ENCODE measurements at places on chromosomes 5 and 9. TPM values are rescaled to one million over a fixed set of nuclear protein-coding genes. Genes with fewer than 3 reads are reported as not detected.

DNA sequence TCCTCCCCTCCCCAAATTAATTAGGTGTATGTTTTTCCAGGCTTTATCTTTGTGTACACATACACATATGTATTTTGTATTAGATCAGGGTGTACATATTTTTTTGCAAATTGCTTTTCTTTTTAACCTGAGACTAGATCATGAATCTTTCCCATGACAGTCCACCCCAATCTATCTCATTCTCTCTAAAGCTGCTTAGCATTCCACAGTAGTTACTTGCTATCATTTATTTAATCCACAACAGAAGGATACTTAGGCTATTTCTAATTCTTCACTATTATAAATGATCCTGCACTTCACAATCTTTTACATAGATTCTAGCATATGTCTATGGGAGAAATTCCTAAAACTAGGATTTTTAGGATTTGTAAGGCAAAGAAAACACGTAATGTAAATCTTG, 43.9 kb downstream of the SH3RF2 start:
- no peak for DNase-seq

- DNase-seq: no peak
These were observed 20.3 kb upstream of the TAF11L2 start for GRCh38 chr5:17477573-17478265.

DNA sequence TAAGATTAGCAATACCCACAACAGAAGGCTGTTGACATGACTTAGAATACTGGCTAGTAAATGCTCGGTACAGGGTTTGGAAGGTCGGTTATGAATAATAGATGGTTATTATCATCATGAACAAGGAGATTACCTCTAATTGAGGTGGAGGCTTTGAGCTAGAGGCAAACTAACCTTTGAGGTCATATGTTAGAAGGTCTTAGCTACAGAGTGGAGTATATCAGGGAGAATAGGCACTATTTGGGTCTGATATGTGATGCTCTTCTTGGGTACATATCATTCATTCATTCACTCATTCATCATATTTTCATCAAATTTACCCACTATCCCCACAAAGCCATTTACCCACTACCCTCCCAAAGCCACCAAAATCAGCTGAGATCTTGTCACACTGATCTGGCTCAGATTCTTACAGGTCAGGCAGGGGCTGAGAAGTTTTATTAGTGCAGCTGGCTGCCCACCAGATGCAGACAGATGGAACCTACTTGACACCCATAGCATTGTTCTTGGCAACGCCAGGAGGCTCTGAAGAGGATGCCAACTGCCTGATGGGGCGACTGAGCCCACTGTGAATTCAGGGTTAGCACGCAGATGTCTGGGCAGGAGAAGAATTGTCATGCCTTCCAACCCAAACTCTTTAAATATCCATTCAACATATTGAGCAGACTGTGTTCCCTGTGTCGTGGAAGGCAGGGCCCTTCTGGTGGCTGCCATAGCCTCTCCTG, 90.2 kb upstream of the SH3PXD2B start:
- DNase-seq: no peak

DNA sequence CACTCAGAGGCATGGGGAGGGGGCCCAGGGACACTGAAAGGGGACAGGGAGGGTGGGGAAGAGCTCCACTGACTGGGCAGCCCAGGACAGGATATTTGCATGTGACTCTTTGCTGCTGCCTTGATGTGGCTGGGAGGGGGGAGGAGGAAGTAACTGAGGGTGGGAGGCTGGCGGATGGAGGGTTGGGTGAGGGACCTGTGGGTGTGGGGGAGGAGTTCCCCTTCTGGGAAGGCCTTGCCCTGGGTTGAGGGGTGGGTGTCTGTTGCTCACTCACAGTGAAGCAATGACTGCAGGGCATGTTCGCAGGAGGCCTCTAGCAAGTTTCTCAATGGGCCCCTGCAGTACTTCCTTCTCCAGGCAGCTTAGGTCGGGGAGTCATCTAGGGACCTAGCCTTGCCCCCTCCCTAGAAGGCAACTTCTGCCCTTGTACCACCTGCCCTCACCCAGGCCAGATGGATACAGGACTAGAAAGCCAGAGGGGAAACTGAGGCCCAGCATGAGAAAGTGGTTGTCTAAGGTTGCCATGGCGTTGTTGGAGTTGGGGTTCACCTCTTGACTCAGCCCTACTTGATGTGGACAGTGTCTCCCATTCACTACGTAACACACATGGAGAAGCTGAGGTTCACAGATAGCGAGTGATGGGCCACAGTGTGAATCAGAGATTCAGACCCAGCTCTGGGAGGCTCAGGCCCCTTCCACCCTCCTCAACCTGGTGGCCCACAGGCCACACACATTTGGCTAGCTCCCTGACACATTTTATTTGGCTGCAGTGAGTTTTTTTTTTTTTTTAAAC, 3.0 kb downstream of the GRK6 start:
- no peak for DNase-seq

DNA sequence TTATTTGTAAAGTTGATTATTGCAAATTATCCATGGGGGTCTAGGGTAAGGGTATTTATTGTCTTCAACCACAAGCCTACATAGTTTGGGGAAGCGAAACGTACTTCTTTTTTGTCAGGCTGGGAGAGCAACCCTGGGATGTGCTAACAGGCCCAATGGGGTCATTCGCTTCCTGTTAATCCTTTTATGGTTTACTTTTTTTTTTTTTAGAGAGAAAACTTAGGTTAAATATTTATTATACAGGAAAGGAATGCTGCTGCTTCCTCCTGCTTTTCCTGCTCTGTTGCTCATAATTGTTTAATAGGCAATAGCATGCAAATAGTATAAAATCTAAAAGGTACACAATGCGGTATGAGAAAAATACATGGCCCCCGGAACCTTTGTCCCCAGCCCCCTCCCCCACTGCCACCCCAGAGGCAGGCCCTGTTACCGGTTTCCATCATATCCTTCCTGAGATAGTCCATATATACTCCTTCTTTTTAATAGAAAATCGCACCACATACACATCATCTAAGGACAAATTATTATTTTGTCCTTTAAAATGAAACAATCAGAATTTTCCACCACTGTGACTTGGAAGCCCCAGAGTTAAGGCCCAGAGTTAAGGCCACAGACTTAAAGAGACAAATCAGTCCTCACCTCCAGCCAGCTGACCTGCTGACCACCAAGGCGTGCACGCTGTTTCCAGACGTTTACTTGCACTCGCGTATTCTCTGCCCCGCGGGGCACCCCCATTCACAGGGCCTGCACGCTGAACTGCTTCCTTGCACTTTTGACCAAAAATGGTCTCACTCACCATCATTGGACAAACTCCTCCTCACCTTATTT, 83.9 kb downstream of the NDFIP1 start:
- no peak for DNase-seq

DNA sequence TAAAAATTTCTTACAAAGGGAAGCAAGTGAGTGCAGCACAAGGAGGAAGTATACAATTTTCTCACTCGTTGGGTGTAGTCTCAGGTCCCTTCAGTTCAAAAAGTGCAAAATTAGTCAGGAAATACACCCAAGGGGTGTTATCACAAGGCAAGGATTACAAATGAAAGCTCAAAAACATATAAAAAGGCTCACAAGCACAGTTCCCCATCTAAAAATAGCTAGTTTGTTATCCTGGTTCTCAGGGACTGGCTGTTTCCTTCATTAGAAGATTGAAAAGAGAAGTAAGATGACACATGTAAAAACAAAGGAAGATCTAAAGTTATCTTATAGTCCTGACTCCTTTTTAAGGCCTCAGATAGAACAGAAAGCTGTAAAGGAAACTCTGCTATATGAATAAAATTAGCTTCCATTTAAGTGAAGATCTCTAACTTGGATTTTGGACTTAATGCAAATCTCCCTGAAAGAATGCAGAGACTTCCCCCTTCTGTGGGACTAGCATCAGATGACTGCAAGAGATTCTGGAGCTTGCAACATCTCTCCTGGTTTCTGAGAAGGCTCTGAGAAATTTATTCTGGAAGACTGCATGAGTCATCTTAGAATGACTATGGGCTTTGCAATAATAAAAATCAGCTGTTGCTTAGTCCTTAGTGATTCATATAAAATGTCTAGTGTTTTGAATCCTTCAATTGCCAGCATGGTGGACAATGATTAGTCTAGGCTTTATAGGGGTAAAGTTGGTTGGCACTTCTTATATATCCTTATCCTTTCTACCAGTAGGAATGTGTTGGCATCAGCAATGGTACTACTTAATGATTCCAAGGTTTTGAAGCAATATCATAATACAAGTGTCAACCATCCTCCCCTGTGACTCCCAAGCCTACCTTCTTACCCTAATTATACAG, 25.4 kb downstream of the DAB2 start:
- peak; percentile 97 for DNase-seq

DNA sequence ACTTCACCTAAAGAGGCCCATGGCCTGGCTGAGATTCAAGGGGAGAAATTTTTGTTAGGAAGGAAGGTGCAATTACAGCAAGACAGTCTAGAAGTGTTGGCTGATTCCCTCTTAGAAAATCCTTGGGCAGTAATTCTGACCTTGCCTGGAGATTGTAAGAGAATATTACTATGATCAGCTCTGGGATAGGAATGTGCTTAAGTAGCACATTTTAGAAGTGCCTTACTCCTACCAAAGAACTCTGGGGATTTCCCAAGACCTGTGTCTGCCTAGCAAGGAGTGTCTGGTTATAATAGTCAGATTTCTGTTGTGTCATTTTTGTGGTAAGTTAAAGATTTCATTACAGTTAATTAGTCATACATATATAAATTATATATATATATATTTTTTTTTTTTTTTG, 52.3 kb downstream of the NLN start:
- no peak for DNase-seq

Gene SUSD3
- total RNA-seq: not detected

Gene ITK
- total RNA-seq: not detected

DNA sequence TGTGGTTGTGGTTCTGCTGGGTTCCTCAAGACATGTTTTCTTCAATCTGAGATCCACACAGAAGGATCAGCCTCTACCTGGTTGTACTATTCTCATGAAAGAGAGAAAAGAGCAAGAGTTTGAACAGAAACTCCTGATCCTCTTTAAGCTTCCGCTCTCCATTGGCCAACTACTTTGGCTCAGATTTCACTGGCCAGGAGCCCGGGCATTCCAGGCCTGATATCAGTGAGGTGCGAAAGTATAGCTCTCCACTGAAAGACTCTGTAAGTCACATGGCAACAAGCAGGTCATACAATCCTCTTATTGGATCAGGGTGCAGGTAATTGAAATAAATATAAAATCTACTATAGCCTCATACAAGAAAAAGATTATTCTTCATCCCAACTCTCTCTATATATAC, 920.5 kb downstream of the TLE4 start:
- DNase-seq: peak; percentile 4

Gene SRD5A1
- 20.2 TPM for total RNA-seq

DNA sequence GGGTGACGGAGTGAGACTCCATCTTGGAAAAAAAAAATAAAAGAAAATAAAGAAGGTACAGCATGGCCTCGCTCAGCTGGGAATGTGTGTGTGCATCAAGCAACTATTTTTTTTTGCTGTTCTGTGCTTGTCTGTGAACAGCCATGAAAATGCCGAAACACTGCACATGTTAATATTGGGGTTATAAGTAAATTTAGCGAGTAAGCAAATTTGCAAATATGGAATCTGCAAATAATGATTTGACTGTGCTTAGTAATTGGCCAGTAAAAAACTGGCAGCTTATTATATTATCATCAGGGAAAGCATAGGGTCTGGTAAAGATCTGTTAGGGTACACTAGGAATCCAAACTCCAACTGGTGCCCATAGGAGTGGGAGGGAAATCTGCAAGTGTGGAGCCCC, 278.1 kb upstream of the KLF4 start:
- no peak for DNase-seq

- DNase-seq: no peak
These were observed 270.5 kb upstream of the SLC30A5 start for GRCh38 chr5:68823301-68823700.

Gene STPG3
- total RNA-seq: not detected

Gene MCTP1
- 13.9 TPM for total RNA-seq

- no peak for DNase-seq
These were observed 65.4 kb upstream of the WWC1 start for GRCh38 chr5:168226012-168226411.

Gene LIFR
- 4.0 TPM for total RNA-seq

DNA sequence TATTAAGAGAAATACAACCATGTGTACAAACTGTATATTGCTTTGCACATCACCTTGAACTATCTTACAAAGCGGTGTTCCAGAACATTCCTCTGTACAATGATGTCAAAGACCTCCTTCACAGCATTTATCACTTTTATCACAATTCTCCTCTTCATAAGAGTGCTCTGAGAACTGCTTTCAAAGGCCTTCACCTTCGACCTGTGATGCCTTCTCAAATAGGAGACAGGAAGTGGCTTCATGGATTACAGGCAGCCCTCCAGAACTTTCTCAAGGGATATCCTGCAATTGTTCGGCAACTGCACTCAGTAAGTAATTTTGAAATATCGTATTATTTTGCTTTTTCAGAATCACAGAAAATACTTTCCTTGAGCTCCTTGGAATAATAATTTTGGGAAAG, 68.0 kb upstream of the IL7R start:
- DNase-seq: no peak

Gene CPLANE1
- 4.8 TPM for total RNA-seq

Gene NPDC1
- 31.5 TPM for total RNA-seq

- no peak for DNase-seq
These were observed 343.4 kb downstream of the CDK5RAP2 start for GRCh38 chr9:120236596-120236995.

Gene SPINK4
- not detected for total RNA-seq

Gene C7
- not detected for total RNA-seq

Gene ALDH1A1
- 0.17 TPM for total RNA-seq

- DNase-seq: peak; percentile 38
These were observed 1019.0 kb downstream of the TAF11L14 start for GRCh38 chr5:18653216-18653752.

Gene OSMR
- total RNA-seq: 21.9 TPM

Gene PGM5
- total RNA-seq: 0.63 TPM

GRCh38 chr5:77955577-77955976, 179.4 kb upstream of the TBCA start:
- DNase-seq: no peak

- DNase-seq: no peak
These were observed 216.1 kb upstream of the RASA1 start for GRCh38 chr5:87051502-87052113.

GRCh38 chr5:82365744-82366228, 87.6 kb upstream of the RPS23 start:
- peak; percentile 73 for DNase-seq

- no peak for DNase-seq
These were observed 43.8 kb downstream of the THBS4 start for GRCh38 chr5:80078921-80079320.

Gene SLC6A7
- 0.03 TPM for total RNA-seq

DNA sequence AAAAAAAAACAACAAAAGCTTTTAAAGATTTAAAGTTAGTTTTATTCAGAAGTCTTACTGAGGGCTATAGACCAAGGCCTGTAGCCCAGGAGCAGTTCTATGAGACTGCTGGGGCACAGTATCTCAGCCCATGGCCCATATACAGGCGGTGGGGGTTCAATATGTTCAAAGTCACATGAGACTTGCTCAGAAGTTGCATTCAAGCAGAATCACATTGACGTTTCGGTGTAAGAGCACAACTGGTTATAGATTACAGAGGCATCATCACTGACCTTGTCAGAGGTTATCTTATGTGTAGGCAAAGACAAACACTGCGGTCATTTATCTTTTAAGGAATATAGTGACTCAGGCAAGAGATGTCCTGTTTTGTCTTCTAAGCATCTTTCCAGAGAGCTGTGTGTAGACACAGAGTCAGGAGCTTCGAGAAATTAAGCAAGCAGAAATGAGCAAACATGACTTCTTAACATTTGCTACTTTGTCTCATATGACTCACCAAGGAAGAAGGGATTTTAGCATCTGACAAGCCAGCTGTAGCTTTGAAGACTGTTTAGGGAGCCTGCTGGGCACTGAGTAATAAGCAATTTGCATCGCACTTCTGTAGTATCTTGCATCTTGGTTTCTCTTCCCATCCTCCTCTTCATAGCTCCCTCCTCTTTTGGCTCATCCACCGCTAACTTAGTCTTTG, 12.9 kb upstream of the F2RL1 start:
- peak; percentile 98 for DNase-seq
